ENCODE measurements at places on chromosomes 2 and 18. TPM values are rescaled to one million over a fixed set of nuclear protein-coding genes. Genes with fewer than 3 reads are reported as not detected.

GRCh38 chr2:108594132-108594981 is 60.1 kb downstream of the LIMS1 start:
- H3K27me3 ChIP-seq, result no peaks in the 10 kb centered on the region
- DNase-seq, result no peak
- H3K4me1 ChIP-seq, result no peaks in the 10 kb centered on the region
- H3K4me3 ChIP-seq, result no peak overlapping the region

The TUBA3E gene
- total RNA-seq, result not detected

DNA sequence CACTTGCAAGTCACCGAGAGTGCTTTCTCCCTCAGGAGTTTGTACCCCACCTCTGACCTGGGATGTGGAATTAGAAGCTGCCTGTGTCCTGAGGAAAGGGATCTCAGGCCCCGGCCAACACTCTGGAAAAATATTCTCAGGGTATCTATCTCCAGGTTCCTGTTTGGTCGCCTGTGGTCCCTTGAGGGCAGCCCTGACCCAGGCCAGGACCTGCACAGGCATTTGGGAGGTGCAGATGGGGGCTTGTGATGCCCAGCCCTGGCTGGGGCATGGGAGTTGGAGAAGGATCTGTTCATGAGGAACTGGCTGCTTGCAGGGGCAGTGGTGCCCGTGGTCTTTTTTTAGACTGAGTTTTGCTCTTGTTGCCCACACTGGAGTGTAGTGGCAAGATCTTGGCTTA is 46.3 kb downstream of the MYCN start:
- peaks cover 9% of the 10 kb centered on the region for H3K4me1 ChIP-seq
- DNase-seq, result no peak
- no peaks in the 10 kb centered on the region for H3K27me3 ChIP-seq
- H3K36me3 ChIP-seq, result no peaks in the 10 kb centered on the region

The RMND5A gene
- total RNA-seq, result 42.4 TPM

DNA sequence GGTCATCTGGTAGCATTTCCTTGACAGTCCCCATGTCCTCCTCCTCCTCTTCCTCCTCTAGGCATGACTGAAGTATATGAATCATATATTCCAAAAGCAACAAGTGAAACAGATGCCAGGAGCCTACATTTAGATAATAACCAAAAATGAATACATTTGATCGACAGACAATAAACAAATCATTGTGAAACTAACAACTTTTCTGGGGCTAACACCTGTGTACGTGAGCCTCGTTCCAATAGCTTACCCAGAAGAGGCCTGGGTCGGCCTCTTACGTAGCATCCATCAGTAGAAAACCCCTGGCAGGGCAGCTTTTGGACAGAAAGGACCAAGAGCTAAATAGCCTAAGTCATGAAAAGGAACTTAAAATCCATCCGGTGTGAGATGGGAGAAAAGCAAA is 15.3 kb upstream of the CREG2 start:
- no peak for DNase-seq
- no peak overlapping the region for H3K27ac ChIP-seq
- H3K4me1 ChIP-seq, result no peaks in the 10 kb centered on the region
- H3K27me3 ChIP-seq, result peaks cover 10% of the 10 kb centered on the region
- no peaks in the 10 kb centered on the region for H3K36me3 ChIP-seq
- no peak overlapping the region for H3K4me3 ChIP-seq

GRCh38 chr2:242064364-242065250 is 195.1 kb downstream of the RTP5 start:
- H3K36me3 ChIP-seq, result no peaks in the 10 kb centered on the region
- no peak overlapping the region for H3K4me3 ChIP-seq
- no peak overlapping the region for H3K27ac ChIP-seq

DNA sequence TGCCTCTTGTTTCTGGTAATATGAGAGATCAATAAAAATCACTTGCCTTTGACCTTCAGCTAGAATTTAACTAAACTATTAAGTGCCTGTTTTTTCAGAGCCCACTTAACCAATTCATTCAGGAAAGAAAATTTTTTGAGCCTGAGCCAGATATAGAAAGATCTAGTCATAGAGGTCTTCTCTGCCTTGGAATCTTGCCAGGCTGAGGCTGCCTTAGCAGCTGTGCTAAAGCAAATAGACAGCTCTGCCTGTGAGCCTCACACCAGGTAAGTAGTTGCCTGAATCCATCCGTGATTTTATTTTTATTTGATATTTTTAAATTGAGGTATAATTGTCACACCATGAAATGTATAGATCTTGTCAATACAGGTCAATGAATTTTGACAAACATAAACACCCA is 27.4 kb downstream of the EVX2 start:
- H3K4me3 ChIP-seq, result no peak overlapping the region
- no peaks in the 10 kb centered on the region for H3K36me3 ChIP-seq
- no peak for DNase-seq
- no peaks in the 10 kb centered on the region for H3K27me3 ChIP-seq
- H3K27ac ChIP-seq, result no peak overlapping the region

The MAP3K19 gene
- not detected for total RNA-seq

DNA sequence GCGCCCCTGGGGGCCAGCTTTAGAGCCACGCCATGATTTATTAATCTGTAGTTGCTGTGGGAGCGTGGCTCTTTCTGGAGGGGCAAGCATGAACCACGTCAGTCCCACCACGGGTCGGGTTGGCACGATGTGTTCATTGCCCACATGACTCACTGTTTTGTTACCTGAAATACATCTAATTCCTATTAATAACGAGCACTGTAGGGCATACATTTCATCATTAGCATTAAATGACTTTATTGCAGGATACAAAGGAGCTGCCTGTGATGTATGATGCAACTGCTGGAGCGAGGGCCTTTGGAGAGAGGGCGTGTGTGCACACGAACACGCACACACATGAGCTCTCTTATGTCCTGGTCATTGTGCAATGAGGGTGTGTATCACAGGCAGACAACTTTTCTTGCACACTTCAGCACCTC is 127.0 kb downstream of the INHBB start:
- no peaks in the 10 kb centered on the region for H3K27me3 ChIP-seq
- DNase-seq, result peak; percentile 21
- H3K27ac ChIP-seq, result no peak overlapping the region
- peaks cover 5% of the 10 kb centered on the region for H3K4me1 ChIP-seq
- no peak overlapping the region for H3K4me3 ChIP-seq
- no peaks in the 10 kb centered on the region for H3K36me3 ChIP-seq

DNA sequence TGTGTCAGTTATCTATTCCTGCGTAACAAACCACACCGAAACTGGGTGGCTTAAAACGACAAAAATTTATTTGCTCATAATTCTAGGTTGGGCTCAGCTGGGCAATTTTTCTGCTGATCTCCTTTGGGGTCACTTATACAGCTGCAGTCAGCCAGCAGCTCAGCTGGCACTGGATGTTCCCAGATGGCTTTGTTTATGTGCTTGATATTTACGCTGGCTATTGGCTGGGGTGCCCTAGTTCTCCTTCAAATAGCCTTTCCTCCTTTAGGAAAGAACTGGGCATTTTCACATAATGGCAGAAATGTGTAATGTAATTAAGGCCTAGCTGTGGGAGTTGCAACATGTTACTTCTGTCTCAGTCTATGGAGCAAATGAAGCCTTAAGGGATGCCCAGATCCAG is 142.2 kb downstream of the B3GNT2 start:
- H3K4me3 ChIP-seq, result no peak overlapping the region
- no peaks in the 10 kb centered on the region for H3K27me3 ChIP-seq
- no peak for DNase-seq
- H3K27ac ChIP-seq, result no peak overlapping the region
